CD8-positive, alpha-beta T cell (primary cell): ENCODE measurements at places on chromosomes 13 and 19.

GRCh38 chr13:60873116-60873515 lies 476.1 kb downstream of the TDRD3 start:
- DNase-seq, result no peak

- no peak for DNase-seq
Measured at GRCh38 chr19:6427131-6427530, 2.5 kb upstream of the KHSRP start.

DNA sequence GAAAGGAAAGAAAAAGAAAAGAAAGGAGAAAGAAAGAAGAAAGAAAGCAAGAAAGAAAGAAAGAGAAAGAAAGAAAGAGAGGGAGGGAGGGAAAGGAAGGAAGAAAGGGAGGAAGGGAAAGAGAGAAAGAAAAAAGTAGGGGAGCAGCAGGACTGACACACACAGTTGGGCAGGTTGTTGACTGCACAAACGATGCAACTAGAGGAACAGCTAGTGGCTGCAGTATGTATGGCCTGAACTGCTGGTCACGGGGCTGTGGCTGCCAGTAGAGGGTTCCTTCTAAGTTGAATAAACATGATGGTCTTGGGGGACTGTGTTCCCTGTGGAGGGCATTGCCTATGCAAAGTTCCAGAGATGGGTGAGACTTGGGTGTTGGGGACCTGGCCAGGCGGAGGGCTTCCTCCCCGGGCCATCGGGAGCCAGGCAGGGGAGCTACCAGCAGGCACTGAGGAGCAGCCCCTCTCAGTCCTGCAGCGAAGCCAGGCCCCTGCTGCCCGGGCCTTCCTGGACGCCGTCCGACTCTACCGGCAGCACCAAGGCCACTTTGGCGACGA lies 16.7 kb upstream of the COLGALT1 start:
- DNase-seq, result no peak

GRCh38 chr13:44465318-44465717 lies 91.7 kb downstream of the SERP2 start:
- DNase-seq, result no peak

- no peak for DNase-seq
Measured at GRCh38 chr13:39787086-39787487, 131.6 kb downstream of the COG6 start.

DNA sequence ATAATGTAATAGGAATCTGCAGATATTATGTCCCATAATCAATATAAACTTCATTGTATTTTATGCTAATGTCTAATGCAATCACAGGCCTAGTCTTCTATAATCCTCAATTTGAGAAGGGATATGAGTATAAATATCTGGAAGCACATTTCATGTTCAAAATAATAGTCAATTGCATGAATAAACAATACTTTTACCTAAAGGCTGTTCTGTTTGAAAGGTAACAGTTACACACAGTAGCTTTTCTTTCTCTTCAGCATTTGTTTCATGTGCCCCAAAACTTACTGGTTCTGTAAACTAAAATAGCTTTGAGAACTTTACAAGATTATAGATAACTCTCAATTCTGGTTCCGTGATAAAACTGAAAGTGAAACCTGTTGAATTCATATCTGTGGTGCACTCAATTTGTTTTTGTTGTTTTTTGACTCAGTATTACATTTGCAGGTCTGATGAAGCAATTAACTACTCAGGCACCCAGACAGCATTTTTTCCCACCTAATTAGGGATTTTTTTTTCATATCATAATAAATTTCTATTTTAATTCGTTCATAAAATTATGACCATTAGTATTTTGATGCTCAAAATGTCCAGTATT lies 1193.8 kb downstream of the SLITRK1 start:
- no peak for DNase-seq

DNA sequence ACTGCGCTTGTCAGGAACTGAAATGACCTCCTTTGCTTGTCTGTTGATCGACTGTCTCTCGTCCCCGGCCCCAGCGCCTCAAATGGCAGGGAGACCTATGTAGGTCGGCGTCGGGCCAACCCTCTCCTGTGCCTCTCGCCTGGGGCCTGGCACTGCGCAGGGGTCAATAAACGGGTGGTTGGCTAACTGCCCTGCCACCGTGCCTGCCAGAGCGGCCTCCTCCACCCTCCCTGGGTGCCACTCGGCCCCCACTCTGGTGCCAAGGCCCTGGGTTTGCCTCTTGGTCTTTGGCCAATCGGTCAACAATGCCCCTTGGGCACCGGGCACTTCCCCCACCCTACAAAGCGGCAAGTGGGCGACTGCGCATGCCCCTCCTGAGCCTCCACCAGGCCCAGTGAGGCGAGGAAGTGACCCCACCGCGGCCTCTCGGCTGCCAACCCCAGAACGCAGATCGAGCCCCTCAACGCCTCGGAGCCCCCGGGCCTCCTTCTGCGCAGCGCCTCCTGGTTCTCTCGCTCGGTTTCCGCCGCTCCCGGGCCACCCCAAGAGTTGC lies 1.1 kb downstream of the KEAP1 start:
- DNase-seq, result peak; percentile 69

- no peak for DNase-seq
Measured at GRCh38 chr13:67221630-67222226, 8.4 kb downstream of the PCDH9 start.

DNA sequence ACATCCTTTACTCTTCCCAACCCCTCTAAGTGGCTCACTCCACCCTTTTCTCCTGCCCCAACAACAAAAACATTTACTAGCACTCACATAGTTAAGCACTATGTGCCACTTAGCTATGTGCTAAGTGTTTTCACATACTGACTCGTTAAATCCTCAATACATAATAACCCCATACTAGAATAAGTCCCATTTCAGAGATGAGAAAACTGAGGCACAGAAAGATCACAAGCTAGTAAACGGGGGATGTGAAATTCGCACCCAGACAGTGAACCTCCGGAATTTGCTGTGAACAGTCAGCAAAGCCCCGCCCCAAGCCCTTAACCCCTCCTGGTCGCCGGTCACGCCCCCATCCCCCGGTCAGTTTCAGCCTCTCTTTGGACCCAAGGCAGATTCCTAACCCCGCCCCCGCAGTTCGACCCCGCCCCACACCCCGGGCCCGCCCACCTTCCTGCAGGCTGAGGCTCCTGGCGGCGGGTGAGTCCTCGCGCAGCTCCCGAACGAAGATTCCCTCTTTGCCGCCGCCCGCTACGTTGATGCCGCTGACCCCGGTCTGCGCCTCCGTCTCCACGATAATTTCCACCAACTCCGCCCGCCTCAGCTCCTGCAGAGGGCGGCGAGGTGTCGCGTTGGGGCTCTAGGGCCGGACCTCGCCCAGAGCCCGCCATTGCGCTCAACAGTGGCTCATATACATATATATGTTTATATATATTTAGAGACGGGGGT lies 9.8 kb downstream of the PRX start:
- peak; percentile 77 for DNase-seq

GRCh38 chr13:32284927-32285632 lies 30.1 kb downstream of the ZAR1L start:
- DNase-seq, result no peak

DNA sequence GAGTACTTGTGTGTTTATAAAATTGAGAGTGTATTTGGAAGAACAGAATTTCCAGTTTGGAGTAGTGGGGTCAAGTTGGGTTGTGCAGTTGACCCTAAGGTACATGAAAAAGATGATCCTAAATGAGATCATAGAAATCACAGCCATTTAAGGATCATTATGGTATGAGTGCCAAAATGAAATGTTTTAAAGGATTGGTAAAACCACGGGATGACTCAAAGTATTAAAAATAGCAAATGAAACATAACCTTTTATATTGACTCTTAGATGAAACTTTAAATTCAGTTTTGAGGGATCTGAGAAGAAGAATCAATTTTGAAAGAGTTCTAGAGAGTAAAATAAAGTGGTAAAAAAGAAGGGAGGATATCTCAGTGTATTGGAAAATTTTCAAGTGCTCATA lies 773.8 kb downstream of the GPC5 start:
- DNase-seq, result no peak

- DNase-seq, result no peak
Measured at GRCh38 chr19:8988204-8988603, 22.0 kb downstream of the MUC16 start.

GRCh38 chr19:49418511-49418910 lies 4.7 kb downstream of the PTH2 start:
- DNase-seq, result no peak

DNA sequence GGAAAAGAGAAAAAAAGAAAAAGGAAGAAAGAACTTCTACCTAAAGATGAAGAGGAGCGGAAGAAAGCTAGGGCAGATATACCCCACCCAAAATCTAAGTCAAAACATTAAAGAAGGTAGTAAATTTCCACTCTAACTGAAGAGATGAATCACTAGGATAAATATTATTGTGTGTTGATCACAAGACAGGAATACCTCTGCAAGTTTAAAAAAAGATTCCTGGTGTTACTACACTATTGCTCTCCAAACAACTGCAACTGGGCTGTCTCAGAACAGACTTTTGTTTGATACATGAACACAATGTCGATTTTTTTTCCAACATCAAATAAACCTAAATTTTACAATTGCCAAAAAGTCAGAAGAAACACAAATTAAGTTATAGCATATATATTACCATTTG lies 6.8 kb downstream of the HSPH1 start:
- no peak for DNase-seq

DNA sequence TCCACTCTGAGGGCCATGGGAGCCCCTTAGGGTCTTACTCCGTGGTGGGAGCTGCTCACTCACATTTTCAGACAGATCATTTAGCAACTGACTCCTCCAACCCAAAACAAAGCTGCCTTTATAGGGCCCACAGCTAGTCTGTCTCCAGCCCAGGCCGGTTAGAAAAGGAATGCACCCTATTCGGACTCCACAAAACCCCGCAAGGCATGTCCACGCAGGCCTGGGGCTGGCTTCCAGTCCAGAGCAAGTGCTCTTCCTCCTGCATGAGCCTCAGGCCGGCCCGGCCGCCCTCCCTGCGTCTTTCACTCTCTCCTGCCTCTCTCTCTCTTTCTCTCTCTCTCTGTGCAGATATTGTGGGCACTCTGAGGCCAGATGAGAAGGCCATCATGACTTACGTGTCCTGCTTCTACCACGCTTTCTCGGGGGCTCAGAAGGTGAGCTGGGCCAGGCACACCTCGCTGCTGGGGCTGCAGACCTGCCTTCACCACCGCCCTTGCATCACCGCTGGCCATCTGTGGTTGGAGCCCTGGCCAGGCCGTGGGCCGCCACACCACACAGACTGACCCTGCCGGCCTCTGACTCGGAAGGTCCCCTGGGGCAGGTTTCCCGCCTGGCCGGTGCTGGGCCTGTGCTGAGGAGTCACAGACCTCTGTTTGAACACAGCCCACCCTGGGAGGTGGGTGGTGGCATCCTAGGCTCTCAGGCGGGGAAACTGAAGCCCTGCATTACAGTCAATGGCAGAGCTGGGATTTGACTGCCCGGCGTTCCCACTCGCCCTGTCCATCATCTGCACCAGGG lies 33.1 kb downstream of the CAPN12 start:
- DNase-seq, result no peak

DNA sequence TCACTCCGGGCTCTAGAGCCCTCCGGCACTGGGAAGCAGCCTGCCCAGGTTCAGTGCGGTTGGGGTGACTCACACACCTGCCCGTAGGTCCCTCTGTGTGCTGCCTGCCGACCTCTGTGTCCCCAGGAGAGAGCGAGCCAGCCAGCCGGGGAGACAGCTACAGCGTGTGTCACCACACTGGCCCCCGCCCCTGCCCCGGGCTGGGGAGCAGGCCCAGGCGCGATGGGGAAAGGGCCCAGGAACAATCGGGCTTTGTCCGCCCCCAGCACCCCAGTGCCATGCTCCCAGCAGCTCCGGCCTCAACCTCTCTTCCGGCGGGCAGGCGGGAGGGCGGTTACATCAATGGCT lies at the start of gene KLK6:
KLK6 (minus strand) TSS at position 179 of the 348 bp plus-strand sequence. CDS start 1,487 bp downstream, outside the sequence.
- no peak for DNase-seq

- DNase-seq, result no peak
Measured at GRCh38 chr13:46267166-46267565, 55.4 kb downstream of the LRRC63 start.

- no peak for DNase-seq
Measured at GRCh38 chr13:27915301-27916207, 4.2 kb upstream of the PDX1 start.

- no peak for DNase-seq
Measured at GRCh38 chr19:35352177-35352447, 4.4 kb downstream of the FFAR1 start.

DNA sequence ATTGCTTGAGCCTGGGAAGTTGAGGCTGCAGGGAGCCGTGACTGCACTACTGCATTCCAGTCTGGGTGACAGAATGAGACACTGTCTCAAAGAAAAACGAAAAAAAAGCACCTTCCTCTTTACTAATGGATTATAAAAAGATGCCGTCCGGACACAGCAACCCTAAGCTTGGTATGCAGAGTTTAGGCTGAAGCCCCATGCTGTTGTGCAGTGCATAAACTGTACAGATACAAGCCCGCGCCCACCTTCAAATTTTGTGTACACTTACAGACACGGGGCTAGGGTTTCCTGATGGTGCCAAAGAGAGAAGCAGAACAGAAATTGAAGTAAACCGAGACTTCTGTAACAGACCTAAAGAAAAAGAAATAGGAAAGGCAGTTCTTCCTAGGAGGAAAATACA lies 9.0 kb downstream of the LPAR6 start:
- no peak for DNase-seq

GRCh38 chr13:44237881-44238421 lies 135.7 kb upstream of the SERP2 start:
- no peak for DNase-seq

DNA sequence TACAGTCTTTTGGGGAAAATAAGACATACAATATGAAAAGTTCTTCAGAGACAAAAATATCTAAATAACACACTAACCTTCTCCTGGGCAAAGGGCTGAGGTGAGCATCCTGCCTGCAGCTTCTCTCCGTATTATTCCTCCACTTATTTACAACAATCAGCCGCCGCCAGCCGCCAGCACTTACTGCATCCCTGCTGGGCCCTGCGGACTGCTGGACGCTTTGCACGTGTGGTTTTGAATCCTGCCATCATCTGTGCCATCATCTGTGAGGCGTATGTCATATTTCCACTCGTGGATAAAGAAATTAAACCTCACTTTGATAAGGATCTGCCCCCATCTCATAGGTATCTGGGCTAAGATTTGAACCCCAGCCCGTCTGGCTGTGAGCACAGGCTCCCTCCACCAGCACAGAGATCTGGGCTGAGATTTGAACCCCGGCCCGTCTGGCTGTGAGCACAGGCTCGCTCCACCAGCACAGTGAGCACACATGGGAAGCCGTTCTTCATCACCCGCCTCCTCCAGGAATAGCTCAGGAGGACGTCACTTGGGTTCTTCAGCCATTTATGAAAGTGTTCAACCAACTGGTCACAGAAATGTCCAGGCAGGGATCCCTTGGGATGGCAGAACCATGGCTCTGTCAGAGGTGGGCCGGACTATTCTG lies 35.2 kb upstream of the TUBGCP3 start:
- DNase-seq, result no peak

DNA sequence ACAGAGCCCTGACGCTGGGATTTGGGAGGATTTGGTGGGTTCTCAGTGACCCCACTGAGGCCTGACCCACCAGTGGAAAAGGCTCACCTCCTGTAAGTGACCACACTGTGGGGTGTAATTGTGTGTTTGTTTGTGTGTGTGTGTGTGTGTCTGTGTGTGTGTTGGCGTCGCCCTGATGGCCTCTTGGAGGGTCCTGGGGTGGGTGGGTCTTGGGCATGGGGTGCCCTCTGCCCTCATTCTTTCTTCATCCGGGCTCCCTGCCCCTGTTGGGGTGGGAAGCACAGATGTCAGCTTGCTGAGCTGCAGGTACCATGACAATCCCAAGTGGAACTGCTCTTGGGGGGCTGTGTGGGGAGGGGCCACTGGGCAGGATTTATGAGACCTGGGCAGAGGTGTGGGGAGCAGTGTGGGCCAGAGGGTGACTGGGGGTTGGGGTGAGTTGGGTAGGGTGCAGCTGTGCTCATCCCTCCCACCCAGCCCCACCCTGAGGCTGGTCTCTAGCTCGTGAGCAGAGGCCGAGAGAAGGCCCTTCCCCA lies 22.8 kb downstream of the WTIP start:
- DNase-seq, result peak; percentile 27

- DNase-seq, result no peak
Measured at GRCh38 chr19:13153569-13154240, 3.5 kb downstream of the IER2 start.
